AML-193 (cell line): ENCODE measurements at places on chromosomes 3 and 15.

DNA sequence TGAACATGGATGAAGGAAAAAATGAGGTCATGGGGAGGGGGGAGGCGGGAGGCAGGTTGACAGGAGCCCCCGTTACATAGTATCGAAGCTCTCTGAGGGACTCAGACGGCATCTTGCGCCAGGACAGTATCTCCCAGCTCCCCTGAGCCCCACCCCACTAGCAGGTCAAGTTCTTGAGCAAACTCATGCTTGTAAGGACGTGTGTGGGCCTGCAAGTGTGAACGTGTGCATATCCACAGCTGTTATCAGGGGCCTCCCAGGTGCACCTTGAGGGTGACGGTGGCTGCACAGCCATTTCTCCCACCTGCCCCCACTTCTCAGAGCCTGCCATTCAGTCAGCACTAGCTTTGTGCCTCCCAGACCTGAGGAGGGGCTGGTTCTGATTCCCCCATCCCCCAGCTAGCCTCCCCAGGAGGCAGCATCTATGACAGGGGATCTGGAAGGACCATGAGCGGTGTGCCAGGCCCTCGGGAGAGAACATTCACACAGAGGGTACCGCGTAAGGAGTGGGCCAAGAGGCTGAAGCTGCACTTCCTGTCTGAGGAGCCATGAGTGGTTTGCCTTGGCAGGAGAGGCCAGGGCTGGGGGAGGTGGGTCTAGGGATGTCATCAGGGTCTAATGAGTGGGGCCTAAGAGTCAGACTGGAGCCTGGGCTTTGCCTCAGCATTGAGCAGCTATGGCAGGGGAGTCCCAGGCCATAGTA, 2.9 kb downstream of the SEMA3F start:
- DNase-seq: no peak

DNA sequence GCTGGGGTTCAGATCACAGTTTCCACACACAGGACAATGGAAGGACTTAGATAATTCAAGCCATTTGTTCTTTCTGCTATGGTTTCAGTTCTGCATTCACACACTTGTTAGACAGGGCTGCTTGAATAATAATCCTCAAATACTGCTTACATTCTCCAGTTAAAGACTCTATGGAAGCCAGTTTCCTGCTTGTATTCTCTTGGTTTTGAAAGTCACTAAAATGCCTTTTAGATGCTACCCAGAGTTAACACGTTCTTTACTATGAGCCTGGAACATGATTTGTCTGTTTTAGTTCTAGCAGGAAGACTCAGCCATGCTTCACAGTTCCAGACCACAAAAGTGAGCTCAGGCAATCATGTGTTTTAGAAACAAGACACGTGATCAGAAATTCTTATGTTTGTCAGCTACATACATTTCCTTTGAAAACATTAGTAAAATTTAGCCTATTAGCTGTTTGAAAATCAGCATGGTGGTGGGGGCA, 152.4 kb downstream of the LEKR1 start:
- DNase-seq: no peak

DNA sequence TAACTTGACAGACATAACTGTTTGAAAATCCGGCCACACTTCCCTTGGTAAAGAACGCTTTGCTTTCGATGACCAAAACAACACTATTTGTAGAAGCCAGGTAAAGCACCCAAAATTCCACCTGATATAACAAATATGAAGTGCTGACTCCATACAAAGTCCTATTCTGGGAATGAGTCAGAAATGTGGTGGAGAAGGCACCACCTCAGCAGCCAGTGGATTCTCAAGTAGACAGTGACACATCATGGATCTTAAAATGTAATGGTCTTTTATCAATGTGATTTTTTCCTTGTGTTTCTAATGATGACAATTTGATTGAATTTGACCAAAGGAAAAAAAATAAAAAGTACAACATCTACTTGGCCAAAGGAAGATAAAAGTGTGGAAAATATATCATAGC, 135.0 kb upstream of the WNT5A start:
- no peak for DNase-seq

GRCh38 chr15:31150732-31151231, 49.3 kb upstream of the TRPM1 start:
- no peak for DNase-seq

DNA sequence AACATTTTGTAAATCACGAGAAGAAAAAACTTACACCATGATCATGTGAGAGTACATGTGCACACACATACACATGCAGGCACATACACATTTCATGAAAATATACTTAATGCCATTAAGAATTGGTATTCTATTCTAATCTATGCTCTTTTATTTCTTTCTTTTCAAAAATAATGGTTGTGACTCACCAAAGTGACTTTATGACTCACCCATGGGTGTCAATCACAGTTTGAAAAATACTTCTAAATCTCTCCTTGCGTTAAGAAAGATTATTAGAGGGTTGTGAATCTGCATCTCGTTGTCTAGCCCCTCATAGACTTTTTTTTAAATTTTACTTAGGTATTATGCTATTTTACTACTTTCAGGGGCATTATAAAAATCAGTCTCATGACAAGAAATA, 254.2 kb downstream of the TUSC7 start:
- DNase-seq: no peak

DNA sequence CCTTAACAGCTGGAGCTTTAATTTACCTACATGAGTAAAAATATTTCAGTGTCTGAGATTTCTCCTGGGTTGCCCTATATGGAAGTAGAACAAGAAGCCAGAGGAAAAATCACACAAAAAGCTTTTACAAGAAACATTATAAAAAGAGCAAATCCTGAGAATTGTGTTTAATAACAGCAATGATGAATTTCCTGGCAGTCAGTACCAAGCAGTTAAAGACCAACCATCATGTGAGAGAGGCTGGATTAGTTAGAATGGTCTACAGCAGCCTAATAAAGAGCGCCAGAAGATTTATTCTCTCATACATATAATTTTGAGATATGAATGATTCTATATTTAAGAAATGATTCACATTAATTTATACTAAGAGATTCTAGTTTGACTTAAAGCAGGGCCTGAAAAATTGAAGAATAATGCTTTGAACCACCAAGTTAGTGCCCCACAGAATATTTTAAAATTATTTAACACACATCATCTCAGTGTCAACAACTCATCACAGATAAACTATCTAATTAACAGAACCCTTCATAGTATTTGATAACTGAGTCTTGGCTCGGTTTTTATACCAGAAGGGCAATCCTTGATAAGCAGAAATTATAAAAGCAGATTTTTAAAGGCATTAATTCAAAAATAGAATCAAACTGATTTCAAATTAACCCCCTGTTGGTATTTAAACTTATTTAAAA, 59.9 kb upstream of the DPH6 start:
- DNase-seq: no peak
